ENCODE measurements at places on chromosomes 1 and 21. TPM values are rescaled to one million over a fixed set of nuclear protein-coding genes. Genes with fewer than 3 reads are reported as not detected.

- DNase-seq, result no peak
- no peaks in the 10 kb centered on the region for H3K4me1 ChIP-seq
- peaks cover 91% of the 10 kb centered on the region for H3K36me3 ChIP-seq
- H3K4me3 ChIP-seq, result no peak overlapping the region
- no peaks in the 10 kb centered on the region for H3K27me3 ChIP-seq
These were observed 9.5 kb downstream of the SON start for GRCh38 chr21:33552093-33552998.

DNA sequence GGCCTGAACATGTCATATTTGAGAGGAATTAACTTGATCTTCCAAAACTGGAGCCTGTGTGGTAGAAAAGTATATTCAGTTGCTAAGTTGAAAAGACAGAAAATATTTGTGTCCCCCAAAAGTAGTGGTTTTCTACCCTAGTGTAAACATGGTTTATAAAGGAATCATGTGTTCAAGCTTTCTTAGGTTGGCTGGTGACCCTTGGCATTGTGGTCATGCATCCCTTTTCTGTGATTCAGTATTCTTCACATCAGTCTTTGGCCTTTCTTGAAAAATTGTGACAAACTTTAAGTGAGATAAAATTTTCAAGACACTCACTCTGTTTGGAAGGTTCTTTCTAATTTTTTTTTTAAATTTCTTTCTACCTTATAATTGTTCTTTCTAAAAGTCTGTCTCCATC is 193.2 kb downstream of the DHRS3 start:
- no peaks in the 10 kb centered on the region for H3K36me3 ChIP-seq
- H3K4me1 ChIP-seq, result peaks cover 8% of the 10 kb centered on the region
- no peaks in the 10 kb centered on the region for H3K27me3 ChIP-seq
- H3K4me3 ChIP-seq, result no peak overlapping the region
- no peak overlapping the region for H3K27ac ChIP-seq
- DNase-seq, result no peak

DNA sequence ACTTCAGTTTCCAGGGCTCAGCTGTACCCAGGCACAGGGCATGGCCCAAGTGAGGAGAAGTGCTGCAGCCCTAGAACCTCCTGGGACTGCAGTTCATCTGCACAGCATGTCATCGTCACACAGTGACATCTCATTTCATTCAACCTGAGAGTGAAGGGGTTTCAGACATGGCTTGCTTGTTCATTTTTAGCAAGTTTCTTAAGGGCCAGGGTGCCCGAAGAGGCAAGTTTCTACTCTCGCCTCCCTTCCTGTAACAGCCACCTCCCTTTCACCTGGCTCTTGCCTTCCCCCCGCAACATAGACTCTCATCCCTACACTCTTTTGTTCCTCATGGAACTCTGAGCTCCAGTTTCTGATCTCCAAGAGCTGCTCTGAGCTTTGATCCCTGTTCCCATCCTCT is 108.1 kb downstream of the C1orf21 start:
- no peak for DNase-seq
- H3K4me3 ChIP-seq, result no peak overlapping the region
- H3K27me3 ChIP-seq, result no peaks in the 10 kb centered on the region
- no peak overlapping the region for H3K27ac ChIP-seq
- peaks cover 39% of the 10 kb centered on the region for H3K4me1 ChIP-seq

DNA sequence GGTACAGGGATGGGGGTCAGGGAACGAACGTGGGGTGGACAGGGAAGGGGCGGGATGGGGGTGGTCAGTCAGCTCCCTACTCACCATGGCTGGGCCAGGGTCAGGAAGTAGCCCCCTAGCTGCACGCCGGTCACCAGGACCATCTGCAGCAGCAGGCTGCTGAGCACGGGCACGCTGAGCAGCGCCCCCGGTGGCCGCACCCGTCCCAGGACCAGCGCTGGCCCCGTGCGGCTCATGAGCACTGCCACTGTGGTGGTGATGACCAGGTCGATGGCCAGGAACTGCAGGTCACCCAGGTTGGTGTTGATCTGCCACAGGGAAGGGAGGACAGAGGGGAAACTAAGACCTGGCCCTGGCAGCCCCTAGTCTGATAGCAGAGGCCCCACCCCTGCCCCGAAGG is 6.5 kb upstream of the MFAP2 start:
- peaks cover 10% of the 10 kb centered on the region for H3K4me1 ChIP-seq
- H3K27ac ChIP-seq, result no peak overlapping the region
- no peak overlapping the region for H3K4me3 ChIP-seq
- DNase-seq, result peak; percentile 83
- H3K36me3 ChIP-seq, result no peaks in the 10 kb centered on the region
- no peaks in the 10 kb centered on the region for H3K27me3 ChIP-seq

- H3K4me3 ChIP-seq, result no peak overlapping the region
- H3K27ac ChIP-seq, result no peak overlapping the region
- H3K4me1 ChIP-seq, result peaks cover 3% of the 10 kb centered on the region
- peaks cover 15% of the 10 kb centered on the region for H3K36me3 ChIP-seq
- peaks cover 30% of the 10 kb centered on the region for H3K27me3 ChIP-seq
These were observed 17.1 kb upstream of the CDC42BPA start for GRCh38 chr1:227335242-227336020.

GRCh38 chr1:190679044-190679443 is 201.4 kb upstream of the BRINP3 start:
- H3K4me3 ChIP-seq, result no peak overlapping the region
- H3K36me3 ChIP-seq, result peaks cover 12% of the 10 kb centered on the region
- no peak for DNase-seq
- no peaks in the 10 kb centered on the region for H3K27me3 ChIP-seq
- H3K4me1 ChIP-seq, result peaks cover 9% of the 10 kb centered on the region

DNA sequence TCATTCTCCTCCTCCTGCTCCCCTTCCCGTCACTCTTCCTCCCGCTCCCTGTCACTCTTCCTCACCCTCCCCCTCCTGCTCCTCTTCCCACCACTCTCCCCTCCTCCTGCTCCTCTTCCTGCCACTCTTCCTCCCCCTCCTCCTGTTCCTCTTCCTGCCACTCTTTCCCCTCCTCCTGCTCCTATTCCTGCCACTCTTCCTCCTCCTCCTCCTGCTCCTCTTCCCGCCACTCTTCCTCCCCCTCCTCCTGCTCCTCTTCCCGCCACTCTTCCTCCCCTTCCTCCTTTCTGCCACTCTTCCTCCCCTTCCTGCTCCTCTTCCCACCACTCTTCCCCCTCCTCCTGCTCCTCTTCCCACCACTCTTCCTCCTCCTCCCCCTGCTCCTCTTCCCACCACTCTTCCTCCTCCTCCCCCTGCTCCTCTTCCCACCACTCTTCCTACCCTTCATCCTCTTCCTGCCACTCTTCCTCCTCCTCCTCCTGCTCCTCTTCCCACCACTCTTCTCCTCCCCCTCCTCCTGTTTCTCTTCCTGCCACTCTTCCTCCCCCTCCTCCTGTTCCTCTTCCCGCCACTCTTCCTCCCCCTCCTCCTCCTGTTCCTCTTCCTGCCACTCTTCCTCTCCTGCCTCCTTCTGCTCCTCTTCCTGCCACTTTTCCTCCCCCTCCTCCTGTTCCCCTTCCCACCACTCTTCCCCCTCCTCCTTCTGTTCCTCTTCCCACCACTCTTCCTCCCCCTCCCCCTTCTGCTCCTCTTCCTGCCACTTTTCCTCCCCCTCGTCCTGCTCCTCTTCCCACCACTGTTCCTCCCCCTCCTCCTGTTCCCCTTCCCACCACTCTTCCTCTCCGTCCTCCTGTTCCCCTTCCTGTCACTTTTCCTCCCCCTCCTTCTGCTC is 28.7 kb upstream of the ARTN start:
- H3K36me3 ChIP-seq, result no peaks in the 10 kb centered on the region
- DNase-seq, result no peak
- H3K27ac ChIP-seq, result no peak overlapping the region
- H3K4me3 ChIP-seq, result no peak overlapping the region

GRCh38 chr1:214331827-214332423 is 51.0 kb downstream of the SMYD2 start:
- no peak overlapping the region for H3K27ac ChIP-seq
- H3K36me3 ChIP-seq, result no peaks in the 10 kb centered on the region
- H3K27me3 ChIP-seq, result no peaks in the 10 kb centered on the region
- DNase-seq, result peak; percentile 77

Gene GJA4
- total RNA-seq, result 1.0 TPM

Gene GDAP2
- total RNA-seq, result 24.1 TPM

Gene LRRC39
- total RNA-seq, result 0.25 TPM

Gene TEDDM1
- total RNA-seq, result not detected

Data from WTC11 (cell line).